ENCODE measurements at places on chromosomes 16 and 17.

- no peak for DNase-seq
Measured at GRCh38 chr17:60888812-60889709, 211.4 kb downstream of the BCAS3 start.

- DNase-seq: no peak
Measured at GRCh38 chr17:51230306-51230705, 29.5 kb downstream of the MBTD1 start.

DNA sequence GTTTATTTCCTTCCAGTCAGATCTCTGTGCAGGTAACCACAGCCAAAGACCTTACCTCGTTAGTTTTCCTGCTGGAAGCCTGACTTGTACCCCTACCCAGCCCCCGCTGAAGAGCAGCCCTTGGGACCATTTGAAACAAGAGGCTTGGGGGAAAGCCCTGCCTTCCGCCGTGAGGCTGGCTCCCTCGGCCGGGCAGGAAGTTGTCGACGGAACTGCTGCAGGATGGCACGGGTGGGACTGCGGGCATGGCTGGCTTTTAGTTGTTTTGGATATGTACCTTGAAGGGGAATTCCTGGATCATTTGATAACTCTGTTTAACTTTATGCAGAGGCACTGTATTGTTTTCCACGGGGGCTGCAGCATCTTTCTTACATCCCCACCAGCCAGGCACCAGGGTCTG, 49.0 kb upstream of the ENDOV start:
- DNase-seq: no peak

DNA sequence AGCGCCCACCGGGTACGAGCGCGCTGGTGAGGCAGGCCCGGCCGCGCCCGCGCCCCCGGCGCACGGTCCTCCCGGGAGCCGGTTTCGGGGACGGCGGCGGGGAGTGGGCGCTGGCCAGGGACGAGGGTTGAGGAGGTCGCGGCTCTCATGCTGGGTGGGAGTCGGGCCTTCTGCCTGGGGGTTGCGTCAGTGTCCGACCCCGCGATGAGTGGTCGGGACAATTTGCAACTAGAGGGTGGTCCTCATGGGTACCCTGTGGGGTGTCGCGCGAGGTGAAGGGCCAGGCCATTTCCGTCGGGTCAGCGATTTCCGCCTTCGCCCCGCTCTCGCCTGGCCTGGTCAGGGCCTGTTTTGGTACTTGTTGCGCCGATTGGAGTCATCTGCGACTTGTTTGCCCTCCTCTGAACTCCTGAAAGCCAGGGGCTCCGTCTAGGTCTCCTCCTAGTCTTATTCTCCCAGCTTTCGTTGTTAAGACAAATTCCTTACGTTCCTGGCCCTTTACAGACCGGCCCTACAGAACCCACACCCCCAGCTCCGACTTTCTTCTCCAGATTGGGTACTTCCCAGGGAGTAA, 14.9 kb downstream of the NAA60 start:
- DNase-seq: no peak

DNA sequence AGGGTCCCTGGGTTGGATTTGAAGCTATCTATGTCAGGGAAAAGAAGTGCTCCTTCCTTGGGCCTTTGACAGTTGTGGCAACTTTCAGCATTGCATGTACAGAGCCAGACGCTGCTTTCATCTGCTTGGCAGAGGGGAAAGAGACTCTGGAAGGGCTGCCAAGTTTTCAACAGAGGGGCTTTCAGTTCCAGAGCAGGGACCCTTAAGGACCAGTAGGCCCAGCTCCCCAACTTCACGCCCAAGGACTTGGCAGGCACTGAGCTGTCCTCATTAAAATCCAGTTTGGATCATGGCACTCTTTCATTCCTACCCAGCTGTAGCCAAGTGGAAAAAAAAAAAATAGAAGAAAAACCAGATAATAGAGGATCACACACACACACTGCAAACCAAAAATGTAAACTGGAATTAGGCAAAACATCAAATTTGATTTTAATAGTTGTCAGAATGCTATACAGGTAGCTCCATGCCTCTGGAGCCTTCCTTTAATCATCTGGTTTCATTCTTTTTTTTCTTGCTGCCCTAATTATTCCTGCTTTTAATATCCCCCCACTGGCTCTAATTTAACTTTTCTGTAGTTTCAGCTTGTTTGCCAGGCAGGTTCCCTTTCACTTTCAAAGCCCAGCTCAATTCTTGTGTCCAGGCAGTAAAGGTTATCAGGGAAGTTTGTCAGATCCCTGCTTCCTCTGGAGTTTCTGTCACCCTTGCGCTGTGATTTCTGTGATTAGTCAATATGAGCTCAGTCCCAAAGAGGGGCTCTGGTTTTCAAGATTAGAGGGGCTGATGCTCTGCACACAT, 702.6 kb upstream of the CDH8 start:
- no peak for DNase-seq

GRCh38 chr16:75062135-75062975, 54.2 kb downstream of the LDHD start:
- DNase-seq: no peak

All from stimulated activated CD4-positive, alpha-beta T cell treated with anti-CD3 and anti-CD28 coated beads, Interleukin-1b, Interleukin-23, amount 100 ng/mL, for 1 hour (primary cell).